ENCODE measurements at places on chromosomes 5 and 9. TPM values are rescaled to one million over a fixed set of nuclear protein-coding genes. Genes with fewer than 3 reads are reported as not detected.

DNA sequence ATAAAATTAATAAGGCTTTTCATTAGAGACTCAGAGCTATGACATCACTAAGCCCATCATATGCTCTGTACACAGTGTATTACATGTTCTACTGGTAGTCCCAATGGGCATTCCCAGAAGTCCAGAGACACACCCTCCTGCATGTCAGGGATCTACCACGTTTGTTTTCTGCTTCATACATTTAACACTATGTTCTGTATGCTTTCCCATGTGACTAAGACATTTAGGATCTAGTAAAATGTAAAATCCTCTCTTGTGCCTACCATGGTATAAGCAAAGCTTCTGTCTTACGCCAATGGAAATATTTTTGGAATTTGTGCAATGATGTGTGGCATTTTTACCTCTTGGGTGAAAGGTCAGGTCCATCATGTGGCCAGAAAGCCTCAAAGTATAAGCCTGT lies 192.4 kb downstream of the ADAMTSL1 start:
- DNase-seq: no peak
- H3K27ac ChIP-seq: no peak overlapping the region
- H3K4me1 ChIP-seq: no peaks in the 10 kb centered on the region
- no peaks in the 10 kb centered on the region for H3K27me3 ChIP-seq

DNA sequence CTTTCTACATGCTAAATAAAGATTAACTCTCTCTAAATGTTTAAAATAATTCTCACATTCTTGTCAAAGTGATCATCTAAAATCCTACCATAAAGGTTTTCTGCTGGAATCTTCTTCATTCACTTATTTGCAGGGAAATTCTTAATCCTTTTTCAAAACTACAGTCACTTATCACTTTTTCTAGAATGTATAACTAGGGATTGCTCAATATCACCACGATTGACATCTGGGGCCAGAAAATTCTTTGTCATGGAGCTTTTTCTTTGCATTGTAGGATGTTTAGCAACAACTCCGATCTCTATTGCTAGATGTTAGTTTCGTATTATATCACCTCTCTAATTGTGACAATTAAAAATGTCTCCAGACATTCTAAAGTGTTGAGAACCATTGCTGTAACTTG lies 344.9 kb upstream of the PIK3R1 start:
- no peaks in the 10 kb centered on the region for H3K4me1 ChIP-seq
- no peaks in the 10 kb centered on the region for H3K27me3 ChIP-seq
- H3K27ac ChIP-seq: no peak overlapping the region
- DNase-seq: no peak
- H3K36me3 ChIP-seq: no peaks in the 10 kb centered on the region

GRCh38 chr9:18909140-18910018 lies 123.6 kb downstream of the SAXO1 start:
- H3K27ac ChIP-seq: no peak overlapping the region
- H3K4me3 ChIP-seq: no peak overlapping the region
- no peak for DNase-seq
- no peaks in the 10 kb centered on the region for H3K4me1 ChIP-seq
- no peaks in the 10 kb centered on the region for H3K36me3 ChIP-seq

DNA sequence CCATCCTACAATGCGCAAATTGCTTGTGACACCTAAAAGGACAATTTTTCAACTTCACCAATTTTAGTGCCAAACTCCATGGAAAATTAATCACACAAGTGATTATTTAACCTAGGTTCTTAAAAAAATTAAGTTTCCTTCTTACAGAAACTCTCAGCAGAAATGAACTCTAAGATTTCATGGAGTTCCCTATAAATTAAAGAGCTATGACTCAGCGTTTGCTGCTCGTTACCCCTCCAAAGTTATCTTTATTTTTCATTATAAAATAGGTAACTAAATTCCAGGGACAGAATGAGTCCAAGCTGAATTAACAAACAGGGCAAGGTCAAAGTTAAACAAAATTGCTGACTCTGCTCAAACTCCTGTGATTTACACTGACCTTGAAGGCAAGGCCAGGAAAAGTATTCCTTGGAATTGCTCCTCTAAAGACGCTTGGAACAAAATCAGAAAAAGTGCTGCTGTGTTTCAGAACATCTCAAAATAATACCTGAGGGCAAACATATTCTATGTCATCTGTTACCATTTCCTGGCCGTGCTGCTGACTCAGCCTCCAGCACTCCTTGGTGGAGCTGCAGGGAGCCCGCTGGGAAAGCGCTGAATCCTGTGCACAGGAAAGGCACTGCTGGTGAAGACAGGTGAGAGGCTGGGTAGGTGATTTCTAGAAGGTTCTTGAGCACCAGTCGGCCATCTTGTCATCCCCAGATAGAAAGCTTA lies 2.5 kb upstream of the CMBL start:
- H3K4me1 ChIP-seq: peaks cover 4% of the 10 kb centered on the region
- no peaks in the 10 kb centered on the region for H3K27me3 ChIP-seq
- no peak overlapping the region for H3K4me3 ChIP-seq
- no peak for DNase-seq
- H3K36me3 ChIP-seq: no peaks in the 10 kb centered on the region
- no peak overlapping the region for H3K27ac ChIP-seq

DNA sequence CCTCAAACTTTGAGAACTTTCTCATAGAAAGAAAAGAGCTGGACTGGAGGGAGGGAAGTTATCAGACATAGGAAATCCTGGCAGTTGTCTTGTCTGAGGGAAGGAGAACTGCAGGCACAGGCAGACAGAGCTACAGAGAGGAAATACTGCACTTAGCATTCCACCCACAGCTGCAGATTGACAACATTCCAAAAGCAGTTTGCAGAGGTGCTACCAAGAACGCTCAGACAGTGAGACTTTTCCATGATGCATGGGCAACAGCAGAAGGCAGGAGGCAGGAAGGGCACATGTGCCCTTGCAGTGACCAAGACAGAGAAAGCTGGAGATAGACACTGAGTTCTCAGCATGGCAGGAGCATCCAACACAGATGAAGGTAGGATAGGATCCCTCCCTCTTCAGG lies 327.5 kb upstream of the ZNF462 start:
- DNase-seq: no peak
- no peak overlapping the region for H3K27ac ChIP-seq
- H3K27me3 ChIP-seq: no peaks in the 10 kb centered on the region
- H3K4me1 ChIP-seq: no peaks in the 10 kb centered on the region
- no peaks in the 10 kb centered on the region for H3K36me3 ChIP-seq

Gene SMIM33
- total RNA-seq: not detected

- no peaks in the 10 kb centered on the region for H3K27me3 ChIP-seq
- H3K4me1 ChIP-seq: no peaks in the 10 kb centered on the region
- no peak for DNase-seq
- H3K4me3 ChIP-seq: no peak overlapping the region
Observed at GRCh38 chr5:80296121-80296520, 23.7 kb upstream of the SPZ1 start.

DNA sequence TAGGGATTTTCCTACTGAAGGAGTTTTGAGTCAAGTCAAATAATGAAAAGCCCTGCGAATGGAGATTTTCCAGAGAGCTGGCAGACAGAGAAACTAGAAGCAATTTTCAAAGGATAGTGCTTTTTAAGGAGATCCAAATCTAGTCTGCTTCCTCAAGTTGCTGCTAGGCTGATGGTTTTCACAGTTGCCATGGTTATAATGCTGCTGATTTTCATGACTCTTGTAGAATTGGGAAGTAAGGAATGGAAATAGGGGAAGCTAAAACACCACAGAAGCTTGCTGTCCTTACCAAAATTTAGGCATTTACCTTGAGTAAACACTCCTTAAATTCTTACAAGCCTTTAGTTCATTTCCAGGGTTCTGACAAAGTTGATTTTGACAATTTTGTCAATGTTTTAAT lies 30.1 kb upstream of the HAPLN1 start:
- H3K4me1 ChIP-seq: no peaks in the 10 kb centered on the region
- no peak overlapping the region for H3K4me3 ChIP-seq
- H3K27ac ChIP-seq: no peak overlapping the region
- H3K27me3 ChIP-seq: no peaks in the 10 kb centered on the region
- H3K36me3 ChIP-seq: no peaks in the 10 kb centered on the region
